ENCODE measurements at places on chromosomes 2 and 18. TPM values are rescaled to one million over a fixed set of nuclear protein-coding genes. Genes with fewer than 3 reads are reported as not detected.
A peak's percentile ranks its signal among the peaks of the same experiment; 100 is the strongest.

Gene MOCOS
- 1.4 TPM for total RNA-seq

Gene ANKRD30B
- total RNA-seq: not detected

Gene KRTCAP3
- not detected for total RNA-seq

Gene ANTXR1
- 39.9 TPM for total RNA-seq

DNA sequence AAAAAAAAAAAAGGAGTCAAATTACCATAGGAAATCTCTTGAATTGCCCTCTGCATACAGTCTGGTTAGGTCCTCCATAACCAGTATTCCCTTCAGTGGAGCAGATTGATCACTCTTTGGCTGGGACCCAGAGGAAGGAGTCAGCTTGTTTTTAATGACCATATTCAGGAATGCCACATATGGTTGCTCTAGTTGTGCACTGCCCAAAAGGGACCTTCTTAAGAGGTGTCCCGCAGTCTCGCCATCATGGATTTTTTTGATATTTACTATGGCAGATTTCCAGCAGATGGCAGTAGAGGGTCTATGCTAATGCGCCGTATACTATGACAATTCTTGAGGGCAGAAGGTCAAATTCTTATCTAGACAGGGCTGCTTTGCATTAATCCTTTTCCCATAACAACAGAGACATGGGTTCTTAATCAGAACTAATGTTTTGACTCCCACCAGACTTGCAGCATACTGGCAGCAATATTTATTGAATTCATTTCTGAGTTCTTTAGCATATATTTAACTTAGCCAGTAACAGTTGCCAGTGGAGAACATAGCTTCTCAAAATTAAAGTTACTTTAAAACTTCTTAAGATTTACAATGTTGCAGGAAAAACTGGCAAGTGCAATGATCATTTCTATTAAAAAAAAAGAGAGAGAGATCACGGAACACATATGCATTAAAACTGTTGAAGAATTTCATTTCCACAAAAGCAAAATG is 31.8 kb upstream of the INPP4A start:
- no peak for DNase-seq

DNA sequence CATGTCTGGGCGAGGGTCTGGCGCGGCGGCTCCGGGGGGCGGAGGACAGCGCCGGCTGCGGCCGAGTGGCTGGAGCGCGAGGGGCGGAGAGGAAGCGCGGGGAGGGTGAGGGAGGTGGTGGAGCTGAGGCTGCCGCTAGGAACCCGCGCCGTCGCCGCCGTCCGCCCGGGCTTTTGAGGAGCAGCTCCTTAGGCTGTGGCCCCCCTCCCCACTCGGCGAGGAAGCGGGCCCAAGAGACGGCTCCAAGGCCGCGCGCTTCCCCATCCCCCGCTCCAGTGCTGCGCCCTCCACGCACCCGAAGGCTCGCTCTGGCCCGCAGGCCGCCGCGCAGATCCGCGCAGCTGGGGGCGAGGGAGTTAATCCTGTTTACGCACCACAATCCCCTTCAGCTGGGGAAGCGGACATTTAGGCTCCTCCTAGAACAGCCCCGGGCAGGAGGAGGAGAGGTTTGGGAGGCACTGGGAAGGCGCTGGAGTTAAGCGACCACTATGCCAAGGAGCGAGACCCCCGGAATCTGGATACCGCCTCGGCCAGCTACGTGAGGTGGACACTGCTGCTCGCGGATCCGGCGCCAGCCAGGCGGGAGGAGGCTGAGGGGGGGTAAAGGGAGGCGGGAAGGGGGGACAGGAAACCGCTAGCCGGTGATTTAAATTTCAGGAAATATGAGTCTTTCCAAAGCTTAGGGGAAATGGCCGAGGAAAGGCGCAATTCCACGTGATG is at the start of gene CNRIP1:
CNRIP1 (minus strand) TSS at position 552 of the 720 bp plus-strand sequence; CDS start at position 3, 549 bp downstream.
- peak; percentile 77 for DNase-seq

DNA sequence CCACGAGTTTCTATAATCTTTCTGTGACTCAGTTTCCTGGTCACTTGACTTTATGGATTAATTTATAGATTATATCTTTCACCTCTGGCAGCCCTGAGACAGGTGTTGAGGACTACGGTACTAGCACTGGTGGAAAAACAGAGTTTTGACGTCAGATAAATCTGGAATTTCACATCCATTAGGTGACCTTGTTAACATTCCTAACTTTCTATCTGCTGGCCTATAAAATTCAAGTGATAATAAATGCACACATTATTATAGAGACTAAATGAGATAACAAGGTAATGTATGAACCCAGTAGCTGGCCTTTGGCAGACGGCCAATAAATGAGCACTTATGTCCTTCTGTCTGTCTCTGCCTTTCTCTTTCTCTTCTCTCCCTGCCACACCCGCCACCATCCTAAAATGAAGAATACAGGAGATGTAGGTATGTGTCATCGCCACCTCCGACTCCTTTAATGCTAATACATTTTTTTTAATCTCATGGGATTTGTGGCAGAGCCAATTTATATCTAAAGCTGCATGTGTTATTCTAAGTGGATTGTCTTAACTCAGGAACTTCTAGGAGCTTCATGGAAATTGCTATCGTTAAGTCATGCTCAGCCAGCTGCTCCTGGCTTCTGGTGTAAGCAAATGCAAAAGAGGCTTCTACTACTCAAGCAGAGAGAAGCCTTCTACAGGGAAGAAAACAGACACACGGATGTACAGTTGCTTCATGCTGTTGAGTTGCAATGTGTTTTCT is 2.3 kb downstream of the TM4SF20 start:
- DNase-seq: no peak

DNA sequence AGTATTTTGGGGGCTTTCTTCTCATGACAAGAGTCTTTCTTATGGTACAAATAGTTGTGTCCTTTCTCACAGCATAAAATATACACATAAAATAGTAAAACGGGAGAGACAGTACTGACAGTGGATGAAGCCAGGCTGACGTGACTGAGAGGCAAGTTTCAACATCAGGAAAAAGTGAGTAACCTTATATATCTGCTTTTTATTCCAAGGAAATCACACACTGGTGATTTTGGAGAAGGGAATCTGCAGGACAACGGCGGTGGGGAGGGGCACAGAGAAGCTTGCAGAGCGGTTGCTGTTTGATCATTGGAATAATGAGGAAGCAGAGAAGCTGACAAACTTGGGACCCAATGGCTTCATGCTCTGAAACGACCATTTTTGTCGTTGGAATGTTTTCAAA is 130.6 kb upstream of the ZNF236 start:
- DNase-seq: no peak

DNA sequence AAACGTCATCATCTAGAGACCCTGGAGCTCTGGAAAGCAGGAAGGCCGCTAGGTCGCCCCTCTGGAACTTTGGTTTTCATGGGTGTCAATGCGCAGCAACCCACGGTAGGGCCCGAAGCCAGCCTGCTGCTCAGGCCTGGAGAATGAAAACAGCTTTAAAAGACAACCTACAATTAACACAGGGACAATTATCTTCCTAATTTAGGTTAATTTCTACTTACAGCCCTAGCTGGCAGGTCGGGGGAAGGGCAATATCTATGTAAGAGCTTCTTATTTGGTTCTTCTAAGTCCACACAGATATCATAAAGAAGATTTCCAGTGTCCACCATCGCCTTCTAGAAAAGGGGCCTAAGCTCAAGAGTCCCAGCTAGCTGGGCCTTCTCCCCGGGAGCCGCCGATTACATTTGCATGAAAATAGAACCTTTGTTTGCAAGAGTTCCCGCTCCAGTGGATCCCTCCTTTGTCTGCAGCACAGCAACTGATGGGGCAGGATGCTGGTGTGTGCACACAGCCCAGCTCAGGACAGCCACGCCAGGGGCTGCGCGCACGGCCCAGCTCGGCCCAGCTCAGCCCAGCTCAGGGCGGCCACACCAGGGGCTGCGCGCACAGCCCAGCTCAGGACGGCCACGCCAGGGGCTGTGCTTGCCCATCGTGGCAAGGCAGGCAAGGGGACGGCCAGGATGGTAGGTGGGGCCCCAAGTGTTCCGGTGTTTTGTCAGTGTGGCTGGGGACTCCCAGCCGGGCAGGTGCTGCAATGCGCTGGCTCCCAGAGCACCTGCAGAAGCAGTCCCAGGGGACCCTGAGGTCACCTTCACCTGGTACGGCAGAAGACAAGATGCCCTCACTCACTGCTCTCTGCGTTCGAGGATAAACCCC is 109.1 kb downstream of the HDAC4 start:
- DNase-seq: peak; percentile 17

DNA sequence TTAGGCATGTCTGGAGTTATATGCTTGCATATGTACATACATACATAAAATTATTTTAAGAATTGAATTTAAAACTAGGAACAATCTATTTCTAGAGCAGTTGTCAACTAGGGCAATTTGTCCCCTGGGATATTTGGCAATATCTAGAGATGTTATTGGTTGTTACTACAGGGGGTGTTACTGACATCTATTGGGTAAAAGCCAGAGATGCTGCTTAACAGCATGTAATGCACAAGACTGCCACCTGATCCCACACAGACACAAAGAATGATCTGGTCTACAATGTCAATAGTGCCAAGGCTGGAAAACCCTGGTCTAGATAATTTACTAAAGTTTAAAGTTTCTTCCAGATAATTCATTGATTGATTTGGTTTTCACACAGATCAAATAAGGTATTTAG is 185.3 kb downstream of the NYAP2 start:
- no peak for DNase-seq

DNA sequence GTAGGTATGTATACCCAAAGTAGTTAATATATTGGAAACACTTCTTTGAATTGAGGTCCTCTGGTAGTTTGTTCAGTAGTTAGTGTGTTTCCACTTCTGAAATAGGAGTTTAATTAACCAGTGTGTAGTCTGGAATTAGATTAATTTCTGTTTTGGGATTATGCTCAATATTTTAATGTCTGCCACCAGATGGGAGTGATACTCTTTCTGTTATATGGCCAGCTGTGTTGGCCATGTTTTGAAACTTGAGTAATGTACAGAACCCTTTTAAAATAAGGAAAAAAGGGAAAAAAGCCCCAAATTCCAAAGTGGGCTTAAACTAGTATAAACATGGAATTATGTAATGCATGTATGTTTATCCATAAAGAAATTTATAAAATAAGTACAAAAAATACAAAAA is 147.7 kb downstream of the CTNNA2 start:
- no peak for DNase-seq

GRCh38 chr2:178761759-178762371 is 45.4 kb downstream of the TTN start:
- no peak for DNase-seq

DNA sequence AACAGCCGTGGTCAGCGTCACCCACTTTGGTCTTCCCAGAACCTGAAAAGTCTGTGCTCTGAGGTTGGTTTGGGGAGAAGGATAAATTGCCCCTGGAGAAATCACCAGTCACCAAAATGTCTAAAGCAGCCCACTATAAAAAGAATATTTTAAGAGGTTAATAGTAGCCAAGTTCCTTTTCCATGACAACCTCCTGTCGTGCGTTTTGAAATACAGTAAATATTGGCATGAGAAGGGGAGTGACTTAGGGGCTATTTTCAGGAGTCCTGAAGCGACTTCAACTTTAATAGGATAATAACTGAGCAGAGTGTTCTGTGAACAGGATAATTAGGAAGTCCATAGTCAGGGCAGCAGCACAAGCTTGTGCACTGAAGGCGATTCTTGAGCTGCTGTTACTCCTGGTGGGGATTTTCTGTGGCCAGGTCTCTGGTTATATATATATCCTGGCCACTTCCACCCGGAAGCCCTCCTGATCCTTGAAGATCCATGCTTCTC is 49.3 kb downstream of the RNF144A start:
- DNase-seq: no peak

- no peak for DNase-seq
Measured at GRCh38 chr2:25615920-25616319, 57.5 kb downstream of the DTNB start.

GRCh38 chr18:38619129-38619528 is 1053.5 kb upstream of the CELF4 start:
- no peak for DNase-seq

DNA sequence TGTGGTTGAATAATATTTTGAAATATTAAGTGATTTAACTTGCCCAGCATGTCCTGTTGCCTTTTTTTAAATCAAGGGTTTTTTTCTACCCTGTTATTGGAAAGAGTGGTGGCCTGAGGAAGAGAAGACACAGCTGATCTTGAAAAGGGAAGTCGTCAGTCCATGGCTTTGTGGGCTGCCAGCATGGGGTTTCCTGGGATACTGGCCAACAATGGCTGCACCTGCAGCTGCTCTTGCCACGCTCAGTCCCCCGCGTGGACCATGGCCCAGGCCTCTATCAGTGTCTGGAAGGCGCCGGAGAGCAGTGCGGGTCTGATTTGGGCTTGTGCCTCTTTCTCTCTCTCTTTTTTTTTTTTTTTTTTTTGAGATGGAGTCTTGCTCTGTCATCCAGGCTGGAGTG is 99.3 kb downstream of the ASB1 start:
- DNase-seq: no peak

GRCh38 chr18:53534203-53534602 is 690.3 kb downstream of the MBD2 start:
- no peak for DNase-seq
